Glomerular endothelial cell (primary cell): ENCODE measurements at places on chromosomes 1 and 21. TPM values are rescaled to one million over a fixed set of nuclear protein-coding genes. Genes with fewer than 3 reads are reported as not detected.

GRCh38 chr1:94883691-94884090 is 43.2 kb downstream of the CNN3 start:
- no peak for DNase-seq

GRCh38 chr1:2555634-2556276 is 416 bp upstream of the TNFRSF14 start:
- no peak for DNase-seq

DNA sequence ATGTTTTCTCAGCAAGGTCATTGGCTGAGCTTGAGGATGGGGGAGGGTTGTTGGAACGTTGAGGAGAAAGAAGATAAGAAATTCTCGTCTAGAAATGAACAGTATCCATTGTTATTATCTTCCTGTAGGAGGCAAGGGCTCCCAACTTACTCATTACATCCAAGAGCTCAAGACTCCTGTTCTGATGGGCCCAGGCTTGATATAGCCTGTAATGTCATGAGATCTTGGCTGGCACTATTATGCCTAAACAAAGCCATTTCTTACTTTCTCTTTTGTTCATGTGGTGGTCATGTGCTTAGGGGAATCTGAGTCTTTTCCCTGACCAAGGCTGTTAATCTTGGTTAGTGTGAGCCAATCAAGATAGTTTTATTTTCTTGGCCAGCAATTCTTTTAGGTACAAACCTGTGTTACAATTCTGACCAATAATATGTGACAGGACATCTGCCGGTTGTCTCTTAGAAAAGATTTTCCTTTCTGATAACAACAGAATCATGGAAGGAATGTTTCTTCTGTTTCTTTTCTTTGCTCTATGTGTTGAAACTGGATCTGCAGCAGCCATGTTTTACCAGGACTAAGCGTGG is 15.2 kb upstream of the IGSF3 start:
- DNase-seq, result no peak

DNA sequence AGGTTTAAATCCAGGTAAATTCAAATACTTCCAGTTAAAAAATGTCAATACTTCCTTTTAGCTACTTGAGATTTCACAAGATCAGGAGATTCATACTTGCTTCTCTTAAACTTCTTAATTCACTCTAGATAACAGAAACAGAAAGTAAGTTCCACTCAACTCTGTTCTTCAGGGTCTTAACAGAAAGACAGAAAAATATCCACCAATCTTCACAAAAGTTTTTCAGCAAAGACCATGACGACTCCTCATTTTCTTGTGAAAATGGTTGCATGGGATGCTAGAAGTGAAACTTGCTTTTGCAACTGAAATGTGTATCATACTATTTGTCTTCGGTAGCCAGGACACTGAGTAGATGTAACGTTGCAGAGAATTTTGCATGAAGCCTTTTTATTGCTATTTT is 12.3 kb upstream of the LRRC8C start:
- DNase-seq, result no peak

GRCh38 chr1:160711602-160712311 is at the start of gene CD48:
Gene CD48, minus strand, starts transcription at chr1:160711822. Its CDS starts 59 bp downstream, at chr1:160711763.
- no peak for DNase-seq

DNA sequence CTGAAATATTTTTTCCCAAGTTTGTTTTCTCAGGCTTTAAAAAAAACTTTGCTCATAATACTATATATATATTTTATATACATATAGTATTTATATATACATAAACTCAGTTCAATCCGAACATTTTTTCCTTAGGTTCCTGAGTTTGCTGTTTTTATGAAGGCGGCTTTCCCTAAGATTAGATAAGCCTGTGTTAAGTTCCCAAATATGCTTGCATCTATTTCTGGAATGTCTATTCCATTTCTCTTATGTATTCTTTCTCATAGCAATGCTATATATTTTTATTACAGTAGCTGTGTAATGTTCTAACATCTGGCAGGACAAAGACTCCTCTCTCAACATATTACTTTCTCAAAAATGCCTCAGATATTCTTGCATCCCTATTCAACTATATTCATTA is 45.9 kb downstream of the ADSS2 start:
- no peak for DNase-seq

- DNase-seq, result no peak
These were observed 92.1 kb downstream of the LRRC8C start for GRCh38 chr1:89725011-89725370.

- DNase-seq, result no peak
These were observed 16.6 kb upstream of the GFI1 start for GRCh38 chr1:92503043-92503925.

The RGS1 gene
- not detected in 2 replicates for total RNA-seq

The DAB1 gene
- total RNA-seq, result 0.18 TPM in 1 of 2 replicates, not detected in the other

The KRTAP19-1 gene
- not detected in 2 replicates for total RNA-seq

The AMIGO1 gene
- total RNA-seq, result 0.64 and 0.68 TPM in 2 replicates

The TMEM61 gene
- total RNA-seq, result not detected in 2 replicates
